ENCODE measurements at places on chromosomes 12 and 14.

- peaks cover 24% of the 10 kb centered on the region for H3K36me3 ChIP-seq
- peak; percentile 90 for DNase-seq
- no peaks in the 10 kb centered on the region for H3K27me3 ChIP-seq
- H3K4me1 ChIP-seq = peaks cover 24% of the 10 kb centered on the region
Observed at GRCh38 chr12:21657326-21658077, at the start of gene LDHB. TSS of gene LDHB (minus strand) at chr12:21657842. CDS start at chr12:21654671, 3,171 bp downstream.

DNA sequence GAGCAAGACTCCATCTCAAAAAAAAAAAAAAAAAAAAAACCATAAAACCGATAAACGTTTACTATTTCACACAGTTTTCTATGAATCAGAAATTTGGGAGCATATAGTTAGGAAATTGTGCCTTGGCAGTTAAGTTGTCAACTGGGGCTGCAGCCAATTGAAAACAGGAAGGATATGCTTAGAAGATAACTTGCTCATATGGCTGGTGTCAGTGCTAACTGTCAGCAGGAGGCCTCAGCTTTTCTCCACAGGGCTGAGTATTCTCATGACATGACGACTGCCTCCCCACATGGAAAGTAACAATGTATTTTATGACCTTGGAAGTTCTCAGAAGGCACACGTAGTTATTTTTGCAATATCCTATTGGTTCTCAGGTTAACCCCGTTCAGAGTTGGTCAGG is 29.6 kb upstream of the OR5AU1 start:
- peaks cover 20% of the 10 kb centered on the region for H3K27me3 ChIP-seq
- H3K27ac ChIP-seq = no peak overlapping the region
- DNase-seq = no peak
- H3K36me3 ChIP-seq = peaks cover 3% of the 10 kb centered on the region
- no peaks in the 10 kb centered on the region for H3K4me1 ChIP-seq

DNA sequence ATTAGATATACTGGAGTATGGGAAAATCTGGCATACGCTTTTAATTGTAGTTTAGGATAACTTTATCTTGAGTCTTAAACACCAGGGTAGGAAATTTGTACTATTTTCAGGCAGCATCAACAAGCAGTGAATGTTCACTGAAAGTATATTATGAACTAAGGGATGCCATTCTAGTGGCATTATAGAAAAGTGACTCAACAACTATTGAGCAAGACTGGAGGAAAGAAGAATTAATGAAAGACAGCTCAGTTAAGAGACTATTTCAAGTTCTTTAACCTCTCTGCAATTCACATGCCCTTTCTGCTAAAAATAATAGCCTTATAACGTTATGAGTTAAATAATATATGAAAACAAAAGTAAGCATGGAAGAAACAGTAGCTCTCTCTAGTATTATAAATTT is 343.1 kb downstream of the FSCB start:
- H3K36me3 ChIP-seq = no peaks in the 10 kb centered on the region
- H3K27ac ChIP-seq = no peak overlapping the region
- no peak for DNase-seq
- H3K4me3 ChIP-seq = no peak overlapping the region
- no peaks in the 10 kb centered on the region for H3K27me3 ChIP-seq
- H3K4me1 ChIP-seq = no peaks in the 10 kb centered on the region

- no peak for DNase-seq
- peaks cover 54% of the 10 kb centered on the region for H3K36me3 ChIP-seq
- H3K27me3 ChIP-seq = no peaks in the 10 kb centered on the region
- peaks cover 4% of the 10 kb centered on the region for H3K4me1 ChIP-seq
- H3K4me3 ChIP-seq = no peak overlapping the region
Observed at GRCh38 chr12:122040579-122041386, 19.1 kb downstream of the BCL7A start.

GRCh38 chr12:105451211-105451610 is 120.7 kb downstream of the C12orf75 start:
- no peak overlapping the region for H3K27ac ChIP-seq
- no peak for DNase-seq
- H3K27me3 ChIP-seq = peaks cover 21% of the 10 kb centered on the region
- no peaks in the 10 kb centered on the region for H3K4me1 ChIP-seq

- no peak for DNase-seq
- no peaks in the 10 kb centered on the region for H3K27me3 ChIP-seq
- H3K4me3 ChIP-seq = no peak overlapping the region
- no peaks in the 10 kb centered on the region for H3K4me1 ChIP-seq
- H3K27ac ChIP-seq = no peak overlapping the region
- H3K36me3 ChIP-seq = no peaks in the 10 kb centered on the region
Observed at GRCh38 chr14:44490966-44491365, 16.1 kb downstream of the FSCB start.

DNA sequence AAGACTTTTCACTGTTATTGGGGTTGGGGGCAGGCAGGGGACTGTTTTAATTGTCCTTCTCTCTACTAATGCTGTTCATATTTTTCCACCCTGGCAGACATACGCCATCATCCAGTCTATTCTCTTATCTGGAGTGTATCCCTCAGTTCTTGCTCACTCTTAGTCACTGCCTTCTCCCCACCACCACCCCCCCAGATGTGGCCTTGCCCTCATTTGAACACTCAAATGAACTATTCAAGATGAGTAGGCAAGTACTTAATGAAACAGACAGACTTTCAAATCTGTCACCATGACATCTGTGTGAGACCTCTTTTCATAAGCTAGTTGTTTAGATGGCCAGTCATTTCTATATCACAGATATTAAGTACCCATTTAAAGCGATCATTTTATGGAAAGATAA is 10.1 kb downstream of the NUDT4 start:
- no peaks in the 10 kb centered on the region for H3K27me3 ChIP-seq
- no peak overlapping the region for H3K4me3 ChIP-seq
- peaks cover 20% of the 10 kb centered on the region for H3K36me3 ChIP-seq
- H3K4me1 ChIP-seq = peaks cover 65% of the 10 kb centered on the region

All from stimulated activated naive B cell treated with anti-CD40 and anti-IgM and Interleukin-4, amounts not matched to agents 10 μg/mL and 1 μg/mL and 100 μg/mL, for 72 hours (primary cell).